PC-3 (cell line): ENCODE measurements at places on chromosomes 6 and 20. TPM values are rescaled to one million over a fixed set of nuclear protein-coding genes. Genes with fewer than 3 reads are reported as not detected.

GRCh38 chr20:35018590-35019371 lies 63.1 kb downstream of the MYH7B start:
- H3K36me3 ChIP-seq, result peaks cover 16% of the 10 kb centered on the region; the same call in 1 of the 2 replicates
- DNase-seq, result no peak
- H3K27ac ChIP-seq, result no peak overlapping the region
- no peaks in the 10 kb centered on the region for H3K4me1 ChIP-seq
- H3K27me3 ChIP-seq, result no peaks in the 10 kb centered on the region

- H3K27ac ChIP-seq, result no peak overlapping the region
- H3K36me3 ChIP-seq, result no peaks in the 10 kb centered on the region
- no peak for DNase-seq
- H3K4me1 ChIP-seq, result no peaks in the 10 kb centered on the region
- no peak overlapping the region for H3K4me3 ChIP-seq
- H3K27me3 ChIP-seq, result no peaks in the 10 kb centered on the region
Measured at GRCh38 chr6:73341335-73341734, 12.7 kb downstream of the DPPA5 start.

Gene MYH7B
- 0.04 TPM in 1 of 2 replicates, not detected in the other for total RNA-seq

Gene PRELID3B
- 118 and 181 TPM in 2 replicates for total RNA-seq

Gene CAP2
- total RNA-seq, result 8.2 and 11.6 TPM in 2 replicates
